NCI-H187 (cell line): ENCODE measurements at places on chromosomes 7 and 10.

DNA sequence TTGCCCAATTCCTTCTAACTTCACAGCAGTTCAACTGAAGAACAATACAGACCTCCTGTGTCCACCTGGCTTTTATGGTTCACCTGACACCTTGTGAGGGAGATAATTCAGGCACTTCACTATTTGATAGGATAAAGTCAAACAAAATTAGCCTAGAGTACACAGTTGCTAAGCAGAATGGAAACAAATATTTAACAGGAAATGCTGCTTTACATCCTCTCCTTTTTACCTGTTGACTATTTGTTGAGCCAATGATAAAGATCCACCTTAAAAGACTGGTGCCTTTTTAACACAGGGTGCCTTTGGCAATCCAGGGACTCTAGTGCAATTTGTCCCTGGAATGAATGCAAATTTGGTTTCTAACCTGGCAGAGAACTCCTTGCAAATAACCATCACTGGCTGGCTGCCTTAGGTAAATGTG is 39.8 kb downstream of the ITPRID1 start:
- no peak for DNase-seq

DNA sequence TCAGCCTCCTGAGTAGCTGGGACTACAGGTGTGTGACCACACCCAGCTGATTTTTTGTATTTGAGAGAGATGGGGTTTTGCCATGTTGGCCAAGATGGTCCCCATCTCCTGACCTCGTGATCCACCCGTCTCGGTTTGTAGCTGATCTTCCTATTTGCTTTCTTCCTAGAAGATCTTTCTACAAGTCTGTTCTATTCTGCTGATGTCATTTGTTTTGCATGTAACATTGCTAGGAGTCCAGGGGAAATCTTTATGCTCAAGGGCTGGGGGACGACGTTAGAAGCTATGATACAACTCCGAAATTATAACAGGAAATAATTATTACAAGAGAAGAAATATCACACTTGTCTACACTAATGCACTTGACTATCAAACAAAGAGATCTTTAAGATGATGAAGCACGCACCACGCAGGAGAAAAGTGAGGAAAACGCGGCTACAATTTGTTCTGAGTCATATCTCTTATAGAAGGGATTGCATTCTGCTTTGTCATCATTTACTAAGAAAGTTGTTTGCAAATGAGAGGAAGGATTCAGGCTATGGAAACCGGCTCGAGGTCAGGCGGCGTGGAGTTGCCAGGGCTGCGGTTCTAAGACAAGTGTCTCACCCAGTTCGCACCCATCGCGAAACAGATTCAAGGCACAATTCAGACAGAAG is 103.0 kb upstream of the CARD11 start:
- no peak for DNase-seq

- DNase-seq: no peak
These were observed 71.6 kb upstream of the CTBP2 start for GRCh38 chr10:125231813-125232475.

DNA sequence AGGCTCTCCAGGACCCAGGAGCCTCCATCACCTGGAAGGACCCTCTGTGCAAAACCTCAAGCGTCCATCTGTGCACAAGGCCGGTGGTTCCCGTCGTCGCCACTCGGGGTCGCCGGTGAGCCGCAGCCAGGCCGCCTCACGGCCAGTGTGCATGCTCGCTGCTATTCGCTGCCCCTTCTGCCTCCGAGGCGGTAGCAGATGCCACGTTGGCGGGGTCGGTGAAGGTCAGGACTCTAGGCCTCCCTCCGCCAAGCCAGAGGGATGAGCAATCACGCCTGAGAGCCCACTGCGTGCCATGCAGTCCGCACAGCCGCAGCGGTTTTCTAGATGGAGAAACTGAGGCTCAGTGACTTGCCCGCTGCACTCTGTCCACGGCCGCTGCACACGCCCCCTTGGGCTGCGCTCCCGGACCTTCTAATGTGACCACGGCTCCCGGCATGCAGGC is 5.7 kb downstream of the UPK3B start:
- no peak for DNase-seq

- no peak for DNase-seq
These were observed 1694.7 kb upstream of the LRRTM3 start for GRCh38 chr10:65231148-65231547.

GRCh38 chr7:114085592-114086501 is 167.0 kb upstream of the PPP1R3A start:
- DNase-seq: peak; percentile 94

DNA sequence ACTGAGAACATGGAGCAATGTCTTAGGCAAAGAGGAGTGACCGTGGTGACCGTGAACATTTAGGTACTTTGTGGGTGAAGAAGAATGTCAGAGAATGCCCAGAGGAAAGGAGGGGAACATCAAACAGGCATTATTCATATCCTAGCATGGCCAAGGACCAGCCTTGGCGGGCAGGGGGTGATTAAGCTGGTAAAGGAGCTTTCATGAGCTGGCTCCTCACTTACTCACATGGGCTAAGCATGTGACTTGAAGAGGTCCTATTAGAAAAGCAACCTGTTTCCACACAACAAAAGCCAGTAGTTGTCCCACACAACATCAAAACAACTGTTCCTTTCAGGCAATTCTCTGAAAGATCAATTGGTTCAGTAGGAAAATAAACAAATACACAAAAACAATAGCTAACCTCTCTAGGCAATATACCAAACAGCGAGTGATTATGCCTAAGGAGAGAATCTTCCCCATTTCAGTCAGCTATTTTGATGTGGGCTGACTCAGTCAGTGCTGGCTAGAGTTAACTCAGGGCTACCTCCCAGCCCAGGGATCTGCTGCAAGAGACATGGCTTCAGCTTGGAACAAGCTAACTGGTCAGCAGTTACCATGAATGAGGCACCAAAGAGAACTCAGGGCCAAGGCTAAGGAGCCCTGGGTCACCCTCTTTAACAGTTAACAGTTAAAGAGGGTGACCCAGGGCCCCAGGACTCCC is 283.5 kb downstream of the ARHGAP12 start:
- no peak for DNase-seq

- DNase-seq: no peak
These were observed 29.9 kb downstream of the POLL start for GRCh38 chr10:101558204-101558603.

- DNase-seq: no peak
These were observed 15.4 kb downstream of the NPFFR1 start for GRCh38 chr10:70268376-70268775.

DNA sequence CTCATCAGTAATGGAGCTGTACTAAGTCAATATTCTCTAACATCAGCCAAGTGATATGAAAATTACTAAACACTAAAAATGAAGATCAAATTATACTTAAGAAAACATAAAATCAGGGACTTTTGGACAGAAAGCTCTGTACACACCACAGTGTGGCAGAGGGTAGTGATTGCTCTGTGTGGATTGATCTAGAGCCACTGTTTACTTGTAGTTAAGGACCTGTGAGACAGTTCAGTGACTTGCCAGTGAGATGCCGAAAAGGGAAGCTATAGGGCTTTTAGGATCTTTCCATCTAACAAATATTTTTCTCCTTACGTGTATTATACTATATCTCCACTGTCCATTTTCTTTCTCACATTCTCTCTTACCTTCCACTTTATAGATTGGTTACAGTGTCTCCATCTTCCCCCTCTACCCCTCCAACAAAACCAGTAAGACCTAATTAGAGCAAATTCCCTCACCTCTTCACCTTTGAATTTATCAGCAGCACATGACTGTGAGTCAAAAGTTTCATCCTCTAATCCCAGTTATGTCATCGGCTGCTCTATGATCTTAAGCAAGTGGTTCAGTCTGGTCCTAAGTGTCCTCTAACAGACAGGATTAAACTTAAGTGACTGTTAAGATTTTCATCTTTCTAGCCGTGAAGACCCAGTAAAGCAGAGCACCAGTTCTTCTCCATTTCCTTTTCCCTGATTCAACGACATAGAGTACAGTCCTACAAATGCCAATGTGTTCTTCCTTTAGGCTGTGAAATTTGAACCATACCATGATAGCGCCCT is 6.9 kb downstream of the PIK3CG start:
- no peak for DNase-seq

GRCh38 chr7:91657483-91658071 is 222.9 kb downstream of the MTERF1 start:
- DNase-seq: no peak

- DNase-seq: no peak
These were observed 13.9 kb downstream of the TSPAN14 start for GRCh38 chr10:80468002-80468401.

- no peak for DNase-seq
These were observed 238.5 kb downstream of the PRKG1 start for GRCh38 chr10:51312817-51313216.

GRCh38 chr7:14294637-14295036 is 305.2 kb upstream of the ETV1 start:
- no peak for DNase-seq

- no peak for DNase-seq
These were observed 81.6 kb downstream of the MKLN1 start for GRCh38 chr7:131409129-131409766.

DNA sequence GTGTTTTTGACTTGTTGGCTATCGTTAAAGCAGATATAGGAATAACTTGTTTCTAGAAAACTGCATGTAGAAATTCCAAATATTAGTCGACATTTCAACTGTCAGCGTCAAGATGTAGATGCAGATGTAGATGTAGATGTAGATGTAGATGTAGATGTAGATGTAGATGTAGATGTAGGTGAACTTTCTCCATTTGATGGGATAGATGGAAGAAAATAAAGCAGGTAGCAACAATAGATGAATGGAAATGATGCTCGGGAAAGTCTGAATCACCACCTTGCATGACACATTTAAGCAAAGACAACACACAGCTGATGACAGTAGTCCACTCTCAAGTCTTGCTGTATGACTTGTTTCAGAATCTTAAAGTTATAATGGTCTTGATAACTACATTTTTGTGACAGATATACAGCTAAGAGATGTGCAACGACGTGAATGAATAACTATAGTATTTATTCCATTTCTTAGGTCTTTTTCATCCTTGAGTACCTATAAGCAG is 53.5 kb downstream of the SND1 start:
- DNase-seq: no peak

- DNase-seq: no peak
These were observed 18.1 kb upstream of the ZC3HAV1 start for GRCh38 chr7:139127648-139128047.

- no peak for DNase-seq
These were observed 116.6 kb downstream of the SPAG6 start for GRCh38 chr10:22461891-22462290.

GRCh38 chr7:12211711-12212485 is 804 bp downstream of the TMEM106B start:
- DNase-seq: peak; percentile 81

DNA sequence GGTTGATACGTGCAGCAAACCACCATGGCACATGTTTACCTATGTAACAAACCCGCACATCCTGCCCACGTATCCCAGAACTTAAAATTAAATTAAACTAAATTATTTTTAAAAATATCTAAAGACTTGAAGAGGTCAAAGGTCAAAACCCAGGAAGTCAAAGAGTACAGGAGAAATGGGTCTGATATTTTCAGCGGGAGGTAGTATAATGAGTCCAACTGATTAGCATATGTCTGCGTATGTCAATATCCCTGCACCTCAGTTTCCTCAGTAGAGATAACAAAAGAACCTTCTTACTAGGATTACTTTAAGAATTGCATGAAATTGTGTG is 133.0 kb downstream of the TMEM26 start:
- no peak for DNase-seq

DNA sequence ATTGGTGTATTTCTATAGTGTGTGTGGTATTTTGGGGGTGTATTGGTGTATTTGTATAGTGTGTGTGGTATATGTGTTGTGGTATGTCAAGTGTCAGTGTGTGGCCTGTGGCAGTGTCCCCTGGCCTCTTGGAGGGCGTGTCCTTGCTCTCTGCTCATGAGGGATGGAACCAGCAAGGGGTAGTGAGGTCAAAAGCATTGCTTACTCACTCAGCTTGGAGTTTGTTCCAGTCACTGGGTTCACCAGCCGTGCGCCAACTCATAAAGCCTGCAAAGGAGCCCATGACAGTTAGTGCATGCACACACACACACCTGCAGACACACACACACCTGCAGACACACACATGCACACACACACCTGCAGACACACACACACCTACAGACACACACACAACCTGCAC is 4.3 kb upstream of the TRPV6 start:
- no peak for DNase-seq

DNA sequence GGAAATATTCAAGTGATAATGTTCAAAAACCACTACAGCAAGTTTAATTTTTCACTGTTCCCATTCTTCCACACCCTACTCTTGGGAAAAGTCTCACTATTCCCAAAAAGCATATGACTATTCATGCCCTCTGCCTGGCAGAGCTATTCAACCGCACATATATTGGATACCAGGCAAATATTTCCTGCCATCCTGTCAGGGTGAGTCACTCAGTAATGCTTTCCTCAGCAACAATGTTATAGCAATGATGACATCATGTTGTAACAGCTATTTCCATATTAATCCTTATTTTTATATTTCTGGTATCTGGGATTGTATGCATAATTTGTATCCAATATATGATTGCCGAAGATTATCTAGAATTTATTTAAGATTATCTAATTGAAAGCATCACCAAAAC is 114.0 kb upstream of the PLXDC2 start:
- DNase-seq: no peak

GRCh38 chr10:8058274-8059111 is 4.0 kb downstream of the GATA3 start:
- no peak for DNase-seq

- no peak for DNase-seq
These were observed 58.8 kb downstream of the PARP12 start for GRCh38 chr7:140003913-140004382.

DNA sequence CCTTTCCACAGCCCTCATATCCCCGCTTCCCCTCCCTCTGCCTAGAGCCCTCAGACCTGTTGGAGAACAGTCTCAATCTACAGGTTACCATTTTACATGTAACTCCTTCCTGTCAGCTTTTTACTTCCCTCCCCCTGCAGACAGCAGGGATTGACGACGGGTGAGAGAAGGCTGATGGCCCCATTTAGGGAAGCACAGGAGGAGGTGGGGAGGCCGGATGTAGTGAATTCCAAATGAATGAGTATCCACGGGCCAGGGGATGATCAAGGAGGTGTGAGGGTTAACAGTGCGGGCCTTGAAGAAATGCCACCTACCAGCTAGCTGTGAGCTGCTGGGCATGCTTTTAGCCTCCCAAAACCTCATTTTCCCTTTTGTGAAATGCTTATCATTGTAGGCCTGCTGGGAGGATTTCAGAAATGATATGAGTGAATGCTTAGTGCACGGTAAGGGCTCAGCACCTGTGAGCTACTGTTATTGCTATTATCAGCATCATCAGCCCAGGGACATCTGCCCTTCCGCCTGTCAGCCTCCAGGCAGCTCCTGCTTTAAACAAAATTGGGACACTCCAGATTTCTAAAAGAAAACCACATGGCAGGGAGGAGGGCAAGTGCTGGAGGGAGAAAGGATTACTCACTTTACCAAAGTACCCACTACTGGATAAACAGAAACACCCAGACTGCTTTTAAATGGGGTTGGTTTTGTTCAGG is 6.5 kb upstream of the NANOS1 start:
- DNase-seq: no peak

- DNase-seq: no peak
These were observed 786 bp downstream of the ATP5F1C start for GRCh38 chr10:7788639-7789286.

- DNase-seq: no peak
These were observed 76.8 kb downstream of the TPST1 start for GRCh38 chr7:66281678-66282590.

GRCh38 chr7:103343758-103344452 is 662 bp downstream of the DNAJC2 start:
- DNase-seq: no peak
